CD8-positive, alpha-beta memory T cell (primary cell): ENCODE measurements at places on chromosomes 11 and 22. TPM values are rescaled to one million over a fixed set of nuclear protein-coding genes. Genes with fewer than 3 reads are reported as not detected.

WNT11 gene
- 0.28 TPM for total RNA-seq

TRIM21 gene
- total RNA-seq, result 22.8 TPM

CCDC188 gene
- not detected for total RNA-seq

OLFML1 gene
- total RNA-seq, result not detected

NAALAD2 gene
- not detected for total RNA-seq

COMT gene
- total RNA-seq, result 89.3 TPM

DNA sequence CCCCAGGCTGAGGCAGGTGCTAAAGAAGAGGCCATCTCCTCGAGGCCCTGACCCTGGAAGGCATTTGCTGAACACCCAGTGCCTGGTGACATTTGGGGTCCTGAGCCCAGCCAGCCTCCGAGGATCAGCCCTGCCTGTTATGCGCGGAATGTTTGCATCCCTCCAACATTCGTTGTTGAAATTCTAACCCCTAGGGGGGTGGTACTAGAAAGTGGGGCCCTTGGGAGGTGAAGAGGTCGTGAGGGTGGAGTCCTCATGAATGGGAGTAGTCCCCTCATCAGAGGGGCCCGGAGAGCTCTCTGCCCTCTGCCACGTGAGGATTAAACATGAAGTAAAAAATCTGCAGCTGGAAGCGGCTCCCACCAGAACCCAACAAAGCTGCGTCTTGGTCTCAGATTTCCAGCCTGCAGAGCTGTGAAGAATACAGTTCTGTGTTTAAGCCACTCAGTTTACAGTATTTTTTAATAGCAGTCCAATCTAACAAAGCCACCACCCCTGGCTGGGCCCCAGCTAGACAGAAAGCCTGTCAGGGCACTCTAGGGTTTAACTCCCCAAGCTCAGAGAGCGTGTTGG lies 35.3 kb upstream of the SEPTIN5 start:
- no peak for DNase-seq

DNA sequence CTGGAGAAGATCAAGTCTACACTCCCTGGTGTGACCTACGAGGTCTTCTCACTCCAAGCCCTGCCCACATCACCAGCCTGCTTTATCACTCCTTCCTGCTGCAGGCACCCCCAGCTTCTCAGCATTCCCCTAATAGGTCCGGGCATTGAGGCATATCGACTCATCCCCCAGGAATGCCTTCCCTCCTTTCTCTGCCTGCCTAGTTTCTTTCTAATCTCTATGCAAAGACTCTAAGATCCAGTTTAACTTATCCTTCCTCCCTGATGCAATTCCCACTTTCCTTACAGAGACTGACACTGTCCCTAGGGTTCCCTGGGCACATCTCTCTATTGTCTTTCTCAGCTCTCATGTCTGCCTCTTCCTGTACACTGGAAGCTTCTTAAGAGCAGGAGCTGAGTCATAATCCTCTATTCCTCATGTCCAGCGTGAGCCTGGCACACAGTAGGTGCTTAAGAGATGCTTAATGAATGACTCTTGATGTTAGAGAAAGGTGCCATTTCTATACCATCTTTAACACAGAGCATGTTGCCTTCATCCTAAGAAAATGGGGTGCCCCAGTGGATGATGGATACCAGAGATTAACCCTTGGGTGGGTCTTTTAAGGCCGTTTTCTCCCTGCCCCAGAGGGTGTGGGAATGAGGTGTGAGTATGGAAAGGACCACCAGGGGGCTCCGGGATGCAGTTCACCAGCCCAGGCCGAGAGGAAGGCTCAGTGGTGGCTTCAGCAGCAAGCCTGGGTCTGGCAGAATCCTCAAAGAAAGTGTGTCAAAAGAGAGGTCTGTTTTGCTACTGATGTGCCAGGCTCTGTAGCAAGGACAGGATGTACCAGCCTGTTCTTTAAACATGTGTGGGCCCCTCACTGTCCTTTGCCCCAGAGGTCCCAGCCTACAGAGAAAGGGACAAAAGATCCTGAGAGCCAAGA lies 34.7 kb downstream of the PARVA start:
- peak; percentile 23 for DNase-seq

DNA sequence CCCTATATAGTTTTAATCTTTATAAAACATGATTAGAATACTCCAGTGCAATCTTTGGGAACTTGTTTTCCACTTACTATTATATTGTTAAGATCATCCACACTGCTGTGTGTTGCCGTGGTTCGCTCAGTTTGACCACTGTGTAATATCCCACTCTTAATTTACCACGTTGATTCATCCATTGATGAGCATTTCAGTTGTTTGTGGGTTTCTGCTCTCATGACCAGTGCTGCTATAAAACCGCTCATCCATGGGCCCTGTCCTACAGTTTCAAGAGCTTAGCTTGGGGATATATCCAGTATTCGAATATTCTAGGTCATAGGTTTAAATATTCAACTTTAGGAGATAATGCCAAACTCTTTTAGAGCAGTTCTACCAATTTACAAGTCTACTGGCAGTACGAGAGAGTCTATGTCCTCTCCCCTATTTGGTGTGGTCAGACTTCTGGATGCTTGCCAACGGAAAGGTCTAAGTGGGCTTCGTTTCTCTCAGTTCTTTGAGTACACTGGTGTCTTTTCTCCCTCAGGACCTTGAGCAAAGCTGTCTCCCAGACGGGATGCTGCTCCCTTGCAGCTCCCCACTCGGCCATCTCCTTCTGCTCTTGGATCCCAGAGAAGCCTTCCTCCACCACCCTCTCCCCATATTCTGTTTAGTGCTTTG lies 94.9 kb upstream of the ALX4 start:
- no peak for DNase-seq

GRCh38 chr11:119006656-119007055 lies 8.7 kb downstream of the CENATAC start:
- no peak for DNase-seq

GRCh38 chr22:35589756-35590093 lies 27.4 kb downstream of the MB start:
- DNase-seq, result no peak

DNA sequence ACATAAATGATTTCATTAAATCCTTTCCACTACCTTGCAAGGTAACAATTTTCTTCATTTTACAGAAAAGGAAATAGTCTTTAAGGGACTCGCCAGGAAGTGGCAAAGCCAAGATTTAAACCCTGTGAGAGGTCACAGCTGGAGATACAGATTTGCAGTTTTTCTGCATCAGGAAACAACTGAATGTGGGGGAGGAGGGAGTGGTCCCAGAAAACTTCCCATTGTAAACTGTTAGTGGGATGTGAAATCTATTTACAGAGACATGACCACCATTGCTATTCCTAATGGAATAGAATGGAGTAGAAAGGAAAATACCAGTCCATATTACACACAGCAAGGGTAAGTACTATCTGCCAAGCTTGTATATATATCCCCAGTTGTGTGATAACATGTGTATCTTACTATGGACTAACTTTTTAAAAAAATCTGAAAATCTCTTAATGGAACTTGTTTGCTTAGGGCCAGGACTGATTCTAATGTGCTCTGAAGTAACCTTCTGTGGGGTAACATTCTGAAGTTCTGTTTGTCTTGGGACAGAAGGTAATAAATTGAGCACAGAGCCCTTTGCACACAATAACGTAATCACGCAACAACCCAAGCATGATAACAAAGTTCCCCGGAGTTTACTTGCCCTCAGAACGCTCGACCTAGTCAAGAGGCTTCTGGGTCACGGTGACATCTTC lies 10.9 kb upstream of the TSKU start:
- no peak for DNase-seq

GRCh38 chr22:44760476-44760875 lies 8.1 kb downstream of the ARHGAP8 start:
- no peak for DNase-seq

DNA sequence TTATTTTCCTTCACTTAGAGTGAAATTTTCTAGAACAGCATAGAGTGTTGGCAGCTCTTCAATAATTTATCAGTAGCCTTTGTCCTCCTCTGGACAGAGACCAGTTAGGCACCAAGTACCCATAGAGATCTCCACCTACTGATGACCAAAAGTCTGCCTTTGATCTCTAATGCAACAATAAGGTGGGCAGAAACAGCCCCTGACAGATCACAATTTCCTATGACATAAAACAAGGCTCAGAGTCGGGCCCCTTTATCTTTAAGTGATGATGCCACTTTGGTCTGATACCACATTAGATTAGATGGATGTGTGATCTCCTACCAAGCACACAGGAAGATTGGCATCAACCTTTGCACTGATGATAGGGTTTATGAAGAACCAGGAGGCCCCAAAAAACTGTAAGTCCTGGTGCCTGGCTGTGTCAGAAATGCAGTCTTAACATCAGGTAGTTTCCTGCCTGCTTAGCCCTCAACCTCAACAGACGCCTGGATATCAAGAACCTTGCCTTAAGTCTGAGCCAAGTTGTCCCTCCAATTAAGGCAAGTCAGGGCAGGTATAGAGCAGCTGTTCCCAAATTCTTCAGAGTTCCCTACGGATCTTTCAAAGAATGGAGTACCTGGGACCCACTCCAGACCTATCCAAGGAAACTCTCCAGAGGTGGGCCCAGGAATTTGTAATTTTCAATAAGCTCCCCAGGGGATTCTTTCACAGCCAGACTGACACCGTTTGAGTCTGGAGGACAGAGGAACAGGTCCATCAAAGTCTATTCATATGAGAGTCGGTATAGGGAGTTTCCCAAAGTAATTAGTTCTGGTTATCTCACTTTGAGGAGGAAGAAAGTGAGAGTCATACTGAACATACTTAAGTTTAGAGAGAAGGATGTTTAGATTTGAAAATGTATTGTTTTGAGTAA lies 30.6 kb upstream of the TMPRSS4 start:
- DNase-seq, result peak; percentile 73

DNA sequence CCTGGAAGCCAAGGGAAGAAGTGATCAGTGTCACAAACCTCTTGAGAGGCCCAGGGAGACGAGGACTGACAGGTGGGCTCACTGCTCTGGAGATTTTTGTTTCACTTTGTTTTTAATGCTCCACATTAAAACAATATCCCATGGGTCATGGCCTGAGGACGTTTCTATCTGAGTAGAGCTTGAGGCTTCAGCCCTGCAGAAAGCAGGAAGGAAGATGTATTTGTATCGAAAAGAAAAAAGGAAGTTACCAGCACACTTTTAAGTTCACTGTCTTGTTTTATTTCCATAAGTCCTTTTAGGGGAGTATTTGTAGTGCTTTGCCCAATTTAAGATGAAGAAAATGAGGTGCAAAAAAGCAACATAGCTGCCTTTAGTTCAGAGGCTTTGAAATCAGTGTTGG lies 191.1 kb downstream of the GRIK4 start:
- DNase-seq, result no peak

GRCh38 chr11:8768625-8769333 lies 86.2 kb downstream of the RPL27A start:
- DNase-seq, result no peak

- no peak for DNase-seq
Measured at GRCh38 chr11:771617-772204, 5.6 kb downstream of the GATD1 start.

DNA sequence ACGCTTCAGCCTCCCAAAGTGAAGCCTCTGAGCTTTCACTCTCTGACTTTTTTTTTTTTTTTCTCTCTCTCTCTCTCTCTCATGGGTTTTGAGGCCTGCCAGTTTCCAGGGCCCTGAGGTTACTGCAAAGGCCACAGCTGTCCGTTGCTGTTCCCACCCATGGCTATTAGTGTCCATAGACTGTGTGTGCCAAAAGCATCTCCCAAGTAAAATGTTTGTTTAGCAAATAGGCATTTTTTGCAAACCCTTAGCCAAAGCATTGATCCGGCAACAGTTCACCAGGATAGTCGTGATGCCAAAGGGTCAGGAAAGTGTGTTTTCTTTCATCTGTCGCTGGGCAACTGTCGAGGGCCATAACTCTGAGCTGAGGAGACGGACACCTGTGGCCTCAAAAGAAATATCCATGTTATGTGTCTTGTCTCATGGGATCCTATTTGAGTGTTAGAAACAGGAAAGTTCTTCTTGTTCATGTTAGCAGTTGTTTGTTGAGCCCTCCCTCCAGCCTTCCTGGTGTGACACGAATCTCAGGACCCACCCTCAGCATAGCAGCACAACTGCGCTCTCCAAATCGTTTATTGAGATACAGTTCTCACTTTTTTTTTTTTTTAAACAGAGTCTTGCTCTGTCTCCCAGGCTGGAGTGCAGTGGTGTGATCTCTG lies 18.4 kb downstream of the FADS2 start:
- no peak for DNase-seq

- DNase-seq, result no peak
Measured at GRCh38 chr11:44516688-44517507, 48.6 kb upstream of the CD82 start.

GRCh38 chr11:47305734-47306483 lies 36.0 kb downstream of the MADD start:
- no peak for DNase-seq

- DNase-seq, result no peak
Measured at GRCh38 chr11:9651481-9651880, 12.4 kb upstream of the SWAP70 start.

GRCh38 chr11:61448552-61448927 lies 18.6 kb downstream of the SDHAF2 start:
- DNase-seq, result no peak

GRCh38 chr11:109507331-109507730 lies 85.3 kb downstream of the C11orf87 start:
- no peak for DNase-seq

GRCh38 chr22:41899992-41900651 lies 14.8 kb downstream of the SHISA8 start:
- DNase-seq, result no peak

DNA sequence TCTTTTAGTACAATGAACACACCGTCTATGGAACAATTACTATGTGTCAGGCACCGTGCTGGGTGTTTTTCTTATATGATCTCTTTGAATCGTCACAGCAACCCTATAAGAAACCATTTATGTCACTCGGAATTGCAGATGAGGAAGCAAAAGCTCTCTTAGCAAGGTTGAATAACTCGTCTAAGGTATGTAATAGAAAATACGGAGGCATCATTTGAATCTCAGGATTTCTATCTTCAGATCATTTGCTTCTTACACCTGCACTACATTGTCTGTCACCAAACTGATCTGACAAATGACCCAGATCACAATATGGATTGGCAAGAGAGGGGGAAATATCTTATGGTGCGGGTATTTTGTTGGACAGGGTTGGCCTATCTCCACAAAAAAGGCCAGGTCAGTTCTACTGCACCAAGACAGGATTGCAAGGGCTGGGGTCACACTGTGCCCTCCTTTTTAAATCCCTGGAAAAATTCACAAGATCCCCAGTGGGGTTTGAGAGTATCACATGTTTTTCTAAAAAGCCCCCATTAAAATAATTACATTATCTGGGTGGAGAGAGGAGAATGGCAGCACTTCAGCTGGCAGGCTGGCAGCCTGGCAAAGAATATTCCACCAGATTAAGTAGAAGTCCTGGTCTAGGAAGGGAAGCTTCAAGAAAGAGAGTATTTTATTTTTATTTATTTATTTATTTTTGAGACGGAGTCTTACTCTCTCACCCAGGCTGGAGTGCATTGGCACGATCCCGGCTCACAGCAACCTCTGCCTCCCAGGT lies 110.7 kb upstream of the CLMP start:
- DNase-seq, result no peak

DNA sequence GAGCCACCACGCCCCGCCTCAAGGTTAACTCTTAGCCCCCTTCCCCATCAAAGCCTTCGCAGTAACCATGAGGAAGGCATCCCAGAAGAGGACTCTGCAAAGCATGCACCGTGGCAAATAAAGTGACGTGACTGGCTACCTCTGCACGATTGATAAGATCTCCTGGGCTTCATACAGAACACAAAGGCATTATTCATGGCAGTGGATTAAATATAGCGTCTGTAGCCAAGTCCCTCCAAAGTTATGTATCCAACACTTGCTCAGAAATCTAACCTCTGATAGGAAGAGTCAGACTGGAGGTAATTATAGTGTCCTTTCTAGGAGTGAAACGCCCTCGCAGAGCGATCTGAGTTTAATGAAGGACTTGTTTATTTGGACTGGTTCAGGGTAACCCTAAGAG lies 22.4 kb downstream of the CPT1A start:
- no peak for DNase-seq
